ENCODE measurements at places on chromosomes 2 and 18.

DNA sequence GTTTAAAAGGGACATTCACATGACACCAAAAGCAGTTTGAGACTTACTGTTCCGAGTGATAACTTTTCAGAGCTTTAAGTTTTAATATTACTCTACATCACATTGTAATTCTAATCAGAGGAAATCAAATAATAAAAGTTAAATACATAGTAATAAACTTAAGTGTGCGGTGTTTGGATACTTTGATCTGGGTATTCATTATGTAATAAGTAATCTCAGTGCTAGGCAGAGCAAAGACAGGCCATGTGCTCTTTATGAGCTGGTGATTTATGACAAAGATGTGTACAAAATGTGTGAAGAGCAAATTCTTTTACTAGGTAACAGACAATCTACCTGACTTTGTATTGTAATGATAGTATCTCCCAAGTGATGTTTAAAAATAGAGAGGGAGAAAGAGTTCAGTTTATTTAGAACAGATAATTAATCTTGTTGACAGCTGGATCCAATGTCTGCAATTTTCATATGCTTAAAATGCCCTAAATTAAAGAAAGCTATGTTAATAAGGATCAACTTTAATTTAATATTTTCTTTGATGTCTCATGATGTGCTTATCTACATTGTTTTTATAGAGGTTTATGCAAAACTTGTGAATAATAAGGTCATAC lies 4.4 kb downstream of the CFAP221 start:
- DNase-seq: no peak

- DNase-seq: no peak
These were observed 500.2 kb downstream of the FBXO15 start for GRCh38 chr18:73647391-73647790.

DNA sequence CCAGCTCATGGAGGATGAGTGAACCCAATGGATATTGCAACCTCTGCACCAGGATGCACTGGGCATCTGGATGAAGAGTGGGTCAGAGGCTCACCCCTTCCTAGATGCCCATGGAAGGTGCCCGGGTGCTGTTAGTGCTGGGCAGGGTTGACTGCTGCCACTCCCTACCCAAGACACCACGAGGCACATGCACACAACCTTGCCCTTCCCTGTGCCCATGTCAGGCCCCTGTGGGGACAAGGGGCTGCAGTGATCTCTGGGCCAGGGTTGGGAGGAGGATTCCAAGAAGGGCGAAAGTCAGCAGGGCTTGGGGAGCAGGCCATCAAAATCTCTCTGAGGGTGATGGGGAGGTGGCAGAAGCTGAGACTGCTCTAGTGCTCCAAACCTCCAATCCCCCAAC lies 309.7 kb upstream of the ST6GAL2 start:
- DNase-seq: no peak

DNA sequence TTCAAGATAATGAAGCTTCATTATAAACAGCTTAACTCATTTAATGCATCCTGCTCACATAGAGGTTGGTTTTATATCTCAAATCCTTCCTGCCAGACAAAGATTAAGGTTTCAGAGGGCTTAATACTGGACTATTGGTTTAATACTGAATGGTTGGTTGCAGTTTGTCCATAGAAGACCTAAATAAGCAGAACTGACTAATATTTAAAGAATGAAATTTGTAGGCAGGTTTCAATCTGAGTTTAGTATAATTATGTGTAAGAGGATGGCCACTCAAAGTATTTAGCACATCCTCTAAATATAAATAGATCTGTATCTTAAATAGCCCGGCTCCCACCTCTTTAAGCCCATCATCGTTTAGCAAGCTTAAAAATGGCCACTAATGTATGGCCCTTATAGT lies 92.5 kb downstream of the EPB41L5 start:
- no peak for DNase-seq
